Activated CD8-positive, alpha-beta T cell treated with anti-CD3 and anti-CD28 coated beads for 36 hours (primary cell): ENCODE measurements at places on chromosomes 13 and 19. TPM values are rescaled to one million over a fixed set of nuclear protein-coding genes. Genes with fewer than 3 reads are reported as not detected.

The CCDC61 gene
- 26.9 TPM for total RNA-seq

The PSPN gene
- total RNA-seq, result 1.4 TPM

The ZNF98 gene
- not detected for total RNA-seq

The FARSA gene
- total RNA-seq, result 138 TPM

The DCLK1 gene
- total RNA-seq, result not detected

The CEACAM20 gene
- not detected for total RNA-seq

GRCh38 chr19:3668331-3669081 is 31.8 kb downstream of the PIP5K1C start:
- no peak overlapping the region for H3K4me3 ChIP-seq
- H3K27me3 ChIP-seq, result no peaks in the 10 kb centered on the region
- peaks cover 9% of the 10 kb centered on the region for H3K36me3 ChIP-seq
- no peak overlapping the region for H3K27ac ChIP-seq

GRCh38 chr13:50867637-50867945 is 24.1 kb upstream of the DLEU7 start:
- H3K4me1 ChIP-seq, result no peaks in the 10 kb centered on the region
- H3K27me3 ChIP-seq, result peaks cover 1% of the 10 kb centered on the region
- no peak overlapping the region for H3K27ac ChIP-seq
- DNase-seq, result no peak
- no peak overlapping the region for H3K4me3 ChIP-seq
- H3K36me3 ChIP-seq, result no peaks in the 10 kb centered on the region

DNA sequence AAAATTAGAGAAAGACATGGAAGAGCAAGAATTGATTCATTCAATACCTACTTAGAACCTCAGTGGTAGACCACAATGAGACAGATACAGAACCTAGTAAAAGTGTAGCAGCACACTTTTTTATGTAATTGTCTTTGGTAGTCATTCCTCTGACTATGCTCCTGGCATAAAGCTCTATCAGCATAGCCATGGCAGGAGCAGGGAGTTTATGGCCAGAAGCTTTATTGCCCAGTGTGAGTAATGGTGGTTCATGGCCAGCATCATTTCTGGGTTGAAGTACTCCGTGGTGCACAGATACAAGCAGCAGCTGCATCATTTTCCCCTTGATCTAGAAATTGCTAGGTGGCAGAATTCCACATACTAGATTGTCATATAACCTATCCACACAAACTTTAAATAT is 352.6 kb downstream of the TBC1D4 start:
- no peak overlapping the region for H3K4me3 ChIP-seq
- H3K27ac ChIP-seq, result no peak overlapping the region
- no peaks in the 10 kb centered on the region for H3K36me3 ChIP-seq
- no peaks in the 10 kb centered on the region for H3K4me1 ChIP-seq
- no peak for DNase-seq
